ENCODE measurements at places on chromosomes 5 and 9.

- DNase-seq = no peak
Observed at GRCh38 chr9:136955202-136955942, 3.3 kb downstream of the LCN12 start.

DNA sequence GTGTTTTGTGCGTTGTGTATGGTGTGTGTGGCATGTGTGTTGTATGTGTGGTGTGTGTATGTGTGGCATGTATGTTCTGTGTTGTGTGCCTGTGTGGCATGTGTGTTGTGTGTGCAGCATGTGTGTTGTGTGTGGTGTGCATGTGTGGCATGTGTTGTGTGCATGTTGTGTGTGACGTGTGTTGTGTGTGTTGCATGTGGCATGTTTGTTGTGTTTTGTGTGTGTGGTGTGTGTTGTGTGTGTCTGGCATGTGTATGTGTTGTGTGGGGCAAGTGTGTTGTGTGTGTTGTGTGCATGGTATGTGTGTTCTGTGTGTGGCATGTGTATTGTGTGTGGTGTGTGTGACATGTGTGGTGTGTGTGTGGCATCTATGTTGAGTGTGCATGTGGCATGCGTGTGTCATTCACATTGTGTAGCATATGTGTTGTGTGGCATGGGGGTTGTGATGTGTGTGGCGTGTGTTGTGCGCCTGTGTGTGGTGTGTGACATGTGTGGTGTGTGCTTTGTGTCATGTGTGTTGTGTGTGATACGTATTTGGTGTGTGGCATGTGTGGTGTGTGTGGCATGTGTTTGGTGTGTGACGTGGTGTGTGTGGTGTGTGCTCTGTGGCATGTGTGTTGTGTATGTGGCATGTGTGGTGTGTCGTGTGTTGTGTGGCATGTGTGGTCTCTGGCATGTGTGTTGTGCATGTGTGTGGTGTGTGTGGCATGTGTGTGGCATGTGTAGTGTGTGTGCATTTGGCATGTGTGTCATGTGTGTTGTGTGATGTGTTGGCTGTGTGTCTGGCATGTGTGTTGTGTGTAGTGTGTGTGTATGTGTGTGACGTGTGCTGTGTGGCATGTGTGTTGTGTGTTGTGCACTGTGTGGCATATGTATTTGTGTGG lies 46.6 kb upstream of the IRX4 start:
- DNase-seq = no peak

DNA sequence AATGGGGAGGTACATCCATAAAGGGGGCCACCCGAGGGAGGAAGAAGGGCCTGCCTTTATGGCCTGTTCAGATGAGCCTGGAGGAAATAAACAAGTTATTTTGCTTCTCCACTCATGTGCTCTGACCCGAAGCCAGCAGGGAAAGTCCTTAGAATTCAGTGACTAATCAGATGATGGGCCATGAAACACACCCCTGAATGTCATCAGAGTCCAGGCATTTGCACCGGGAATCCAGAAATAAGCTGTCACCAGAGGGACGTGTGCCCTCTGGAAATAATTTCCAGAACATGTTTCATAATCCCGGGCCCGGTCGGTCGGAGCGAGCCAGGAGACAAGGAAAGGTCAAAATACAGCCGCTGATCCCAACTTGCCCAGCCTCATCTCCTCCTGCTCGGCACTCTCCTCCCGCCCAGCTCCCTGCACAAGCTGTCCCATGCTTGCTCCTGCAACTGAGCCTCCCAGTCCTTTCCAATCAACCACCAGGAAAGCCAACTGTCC lies 73.6 kb upstream of the ZNF622 start:
- DNase-seq = peak; percentile 74

DNA sequence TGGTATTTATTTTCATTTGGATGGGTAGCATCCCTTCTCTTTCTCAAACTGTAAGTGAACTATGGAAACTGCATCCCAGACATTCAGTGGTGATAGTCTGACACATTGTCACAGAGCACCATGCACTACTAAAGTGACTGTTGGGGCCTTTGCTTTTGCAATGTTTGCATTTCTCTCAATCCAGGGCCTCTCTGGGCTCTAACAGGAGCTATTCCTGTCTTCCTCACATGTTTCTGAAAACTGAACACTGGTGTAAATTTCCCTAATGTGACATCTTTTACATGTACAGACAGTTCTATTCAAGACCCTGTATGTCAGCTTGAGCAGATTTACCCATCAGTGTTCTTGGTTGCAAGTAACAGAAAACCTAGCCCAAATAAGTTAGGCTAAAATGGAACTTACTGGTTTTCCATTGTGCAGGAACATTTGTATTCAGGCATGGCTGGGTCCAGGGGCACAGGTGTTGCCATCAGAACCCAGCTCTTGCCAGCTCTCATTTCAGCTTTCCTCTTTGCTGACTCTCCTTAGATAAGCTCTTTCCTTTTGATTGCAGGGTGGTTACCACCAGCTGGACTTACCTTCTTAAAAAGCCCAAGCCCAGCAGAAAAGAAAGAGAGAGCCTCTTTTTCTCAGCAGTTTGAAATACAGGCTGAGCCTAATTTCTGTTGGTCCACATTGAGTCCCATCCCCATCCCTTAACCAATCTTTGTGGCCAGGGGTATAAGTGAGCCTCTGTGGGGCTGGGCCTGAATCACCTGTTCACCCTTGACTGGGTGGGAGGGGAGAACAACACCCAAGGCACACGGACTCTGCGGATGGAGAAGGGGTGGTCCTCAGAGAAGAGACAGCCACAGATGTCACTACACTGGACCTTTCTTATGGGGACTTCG lies 234.3 kb downstream of the NR3C1 start:
- no peak for DNase-seq

GRCh38 chr9:8221462-8221861 lies 421.9 kb upstream of the DMAC1 start:
- DNase-seq = no peak

- DNase-seq = no peak
Observed at GRCh38 chr5:130280528-130281217, 376.4 kb downstream of the CHSY3 start.

DNA sequence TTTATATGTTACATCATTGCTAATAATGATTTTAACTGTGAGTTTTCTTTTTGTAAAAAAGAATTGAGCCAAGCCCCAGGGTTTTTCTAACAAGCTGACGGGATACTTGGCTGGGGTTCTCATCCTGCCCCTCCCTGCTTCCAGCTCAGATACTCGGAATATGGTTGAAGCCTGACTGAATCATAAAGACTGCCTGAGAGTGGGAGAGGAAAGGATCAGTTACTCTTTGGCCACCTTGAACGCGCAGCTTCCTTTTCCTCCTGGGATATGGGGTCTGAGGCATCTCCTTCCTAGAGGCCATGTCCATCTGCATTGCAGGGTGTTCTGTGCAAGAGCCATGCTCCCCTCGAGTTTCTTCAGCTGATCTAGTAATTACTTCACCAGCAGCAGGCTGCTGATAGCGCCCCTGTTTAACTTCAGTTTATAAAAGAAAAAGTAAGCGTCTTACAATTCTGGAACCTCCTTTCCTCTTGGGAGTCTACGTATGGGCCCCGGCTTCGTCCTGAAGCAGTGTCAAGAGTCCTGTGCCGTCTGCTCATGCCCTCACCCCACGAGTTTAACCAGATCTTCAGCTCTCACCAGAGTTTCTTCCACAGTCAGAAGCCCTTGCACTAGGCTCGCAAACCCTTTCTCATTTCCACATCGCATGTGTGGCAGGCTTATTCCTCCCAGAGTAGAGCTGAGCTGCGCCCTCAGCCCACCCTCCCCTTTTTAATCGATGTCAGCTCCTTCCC lies 130.0 kb downstream of the MVB12B start:
- no peak for DNase-seq

Measured in RWPE1 (cell line).